GM13976 (cell line): ENCODE measurements at places on chromosomes 12 and 14.

- no peak for DNase-seq
Measured at GRCh38 chr12:106919910-106920544, 35.7 kb upstream of the TMEM263 start.

- DNase-seq, result no peak
Measured at GRCh38 chr14:93725002-93725582, 63.2 kb downstream of the PRIMA1 start.

- DNase-seq, result peak; percentile 83
Measured at GRCh38 chr12:52156757-52157565, 34.9 kb downstream of the KRT80 start.

DNA sequence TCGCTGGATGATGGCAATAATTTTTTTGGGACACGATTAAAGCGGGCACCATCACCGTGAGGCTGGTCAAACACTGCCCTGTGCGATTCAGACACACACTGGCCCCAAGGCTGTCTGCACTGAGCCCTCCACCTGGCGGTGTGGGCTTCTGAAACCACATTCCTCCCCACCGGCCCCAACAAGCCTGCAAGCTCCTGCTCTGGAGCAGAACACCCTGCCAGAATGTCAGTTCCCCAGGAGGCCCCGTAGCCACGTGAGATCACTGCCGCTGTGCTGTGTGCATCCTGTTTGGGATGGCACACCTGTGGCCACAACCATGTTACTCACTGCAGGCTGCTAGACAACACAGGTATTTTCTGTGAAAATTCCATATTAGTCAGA, 7.9 kb downstream of the GSC start:
- DNase-seq, result no peak

- DNase-seq, result peak; percentile 40
Measured at GRCh38 chr14:89720741-89721729, 233.5 kb downstream of the EFCAB11 start.

GRCh38 chr14:24366413-24366720, 1.6 kb upstream of the NFATC4 start:
- no peak for DNase-seq

DNA sequence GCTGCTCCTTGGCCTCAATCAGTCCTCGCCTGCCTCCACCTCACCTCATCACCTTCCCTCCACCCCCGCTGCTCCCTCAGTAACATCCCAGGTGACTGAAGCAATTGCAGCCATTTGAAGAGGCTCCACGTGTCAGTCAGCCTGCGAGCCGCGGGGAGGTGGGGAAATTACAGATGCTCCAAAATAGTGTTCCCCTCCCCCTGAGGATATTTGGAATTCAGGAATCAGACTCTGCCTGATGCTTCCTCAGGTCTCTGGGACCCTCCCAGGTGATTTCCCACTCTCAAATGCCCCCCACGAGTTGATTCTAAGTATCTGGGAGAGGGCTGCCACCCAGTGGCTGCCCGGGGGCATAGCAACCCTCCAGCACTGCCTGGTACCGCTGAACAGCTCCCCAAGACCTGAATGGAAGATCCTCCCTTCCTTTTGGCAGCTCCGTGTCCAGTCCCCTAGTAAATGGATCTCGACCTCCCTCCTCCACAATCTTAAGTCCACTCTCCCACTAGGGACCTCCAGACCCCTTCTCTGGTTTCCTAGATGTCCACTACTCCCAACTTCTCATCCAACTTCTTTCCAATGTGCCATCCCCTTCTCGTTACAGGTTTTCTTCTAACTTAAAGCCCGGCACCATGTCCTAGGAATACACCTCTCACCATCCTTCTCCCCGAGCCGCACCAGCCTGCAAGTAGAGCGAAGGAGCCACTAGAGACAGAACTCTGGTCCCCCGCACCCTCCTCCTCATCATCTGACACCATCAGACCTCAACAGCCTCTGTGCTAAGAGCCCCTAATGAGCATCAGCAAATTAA, 1.4 kb upstream of the ASIC1 start:
- peak; percentile 86 for DNase-seq
